NCI-H2029 treated with DMSO at 0.1 percent for 48 hours (cell line): ENCODE measurements at places on chromosomes 7 and 10.

- DNase-seq: peak; percentile 21
Measured at GRCh38 chr7:15326044-15326644, 235.7 kb downstream of the AGMO start.

DNA sequence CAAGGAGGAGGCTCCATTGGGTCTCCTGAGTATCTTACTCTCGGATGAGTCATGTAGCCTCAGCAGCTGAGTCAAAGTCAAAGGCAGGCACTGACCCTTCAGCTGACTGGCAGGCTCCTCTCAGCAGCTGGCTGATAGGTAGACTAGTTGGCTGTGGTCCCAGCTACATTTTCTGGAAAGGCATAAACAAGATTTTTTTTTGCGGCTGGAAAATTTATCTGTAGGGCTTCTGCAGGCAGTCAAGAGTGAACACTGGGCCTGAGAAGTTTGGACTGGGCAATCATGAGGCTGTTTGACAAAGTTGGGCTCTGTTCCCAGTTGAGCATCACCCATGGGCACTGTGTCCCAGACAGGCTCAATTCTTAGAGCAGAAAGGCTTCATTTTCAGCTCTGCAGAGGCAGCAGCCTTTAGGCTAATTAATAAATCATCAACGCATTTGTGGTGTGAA lies 796.2 kb downstream of the CCSER2 start:
- no peak for DNase-seq

DNA sequence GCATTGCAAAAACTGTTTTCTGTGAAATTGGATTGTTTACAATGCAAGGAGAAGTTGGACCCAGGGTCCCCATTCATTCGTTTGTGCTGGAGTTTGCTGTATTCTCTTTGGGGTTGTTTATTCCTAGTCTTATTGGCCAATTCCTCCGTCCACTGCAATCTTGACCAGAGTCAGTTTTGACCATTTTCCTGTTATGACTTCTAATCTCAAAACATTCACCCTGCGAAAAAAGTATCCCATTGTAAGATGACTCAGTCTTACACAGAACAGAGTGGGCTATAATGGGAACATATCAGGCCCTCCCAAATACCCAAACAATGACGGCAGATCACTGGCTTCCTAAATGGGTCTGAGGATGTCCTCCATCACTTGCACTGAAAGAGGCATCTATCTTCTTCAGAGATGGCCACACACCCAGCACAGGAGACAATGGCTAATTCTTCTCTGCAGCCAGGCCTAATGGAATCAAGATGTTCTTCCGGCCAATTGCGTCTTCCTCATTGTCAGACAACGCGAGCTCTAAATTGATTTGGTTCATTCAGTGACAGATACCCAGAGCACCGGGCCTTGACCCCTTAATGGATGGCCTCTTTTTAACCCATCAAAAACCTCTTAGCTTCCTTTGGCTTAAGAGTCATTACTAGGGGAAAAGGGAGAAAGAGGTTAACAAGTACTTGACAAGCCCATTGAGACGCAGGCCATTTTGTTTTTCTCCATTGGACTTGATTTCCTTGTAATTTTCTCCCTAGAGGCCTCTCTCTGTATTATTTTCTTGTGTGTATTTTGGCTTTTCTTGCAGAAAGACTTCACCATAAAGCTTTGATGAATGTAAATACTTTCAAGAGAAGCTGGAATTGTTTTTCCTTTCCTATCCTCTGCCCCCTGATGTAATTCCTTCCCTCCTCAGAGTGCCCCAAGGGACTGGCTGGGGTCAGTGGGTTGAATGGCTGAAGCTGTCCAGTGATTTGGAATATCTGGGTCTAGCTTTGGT lies 129.6 kb downstream of the PRPF18 start:
- no peak for DNase-seq

- no peak for DNase-seq
Measured at GRCh38 chr10:103691267-103691666, 164.1 kb downstream of the SH3PXD2A start.

- no peak for DNase-seq
Measured at GRCh38 chr10:15222511-15222910, 54.0 kb upstream of the NMT2 start.

DNA sequence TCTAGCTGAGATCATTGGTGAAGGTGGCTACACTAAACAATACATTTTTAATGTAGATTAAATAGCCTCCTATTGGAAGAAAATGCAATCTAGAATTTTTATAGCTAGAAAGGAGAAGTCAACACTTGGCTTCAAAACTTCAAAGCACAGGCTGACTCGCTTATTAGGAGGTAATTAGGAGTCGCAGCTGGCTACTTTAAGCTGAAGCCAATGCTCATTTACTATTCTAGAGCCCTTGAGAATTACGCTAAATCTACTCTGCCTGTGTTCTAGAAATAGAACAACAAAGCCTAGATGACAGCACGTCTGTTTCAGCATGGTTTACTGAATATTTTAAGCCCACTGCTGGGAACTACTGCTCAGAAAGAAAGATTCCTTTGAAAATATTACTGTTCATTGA lies 101.6 kb upstream of the EEPD1 start:
- DNase-seq: peak; percentile 34

- no peak for DNase-seq
Measured at GRCh38 chr7:148712678-148713329, 14.1 kb downstream of the CUL1 start.

DNA sequence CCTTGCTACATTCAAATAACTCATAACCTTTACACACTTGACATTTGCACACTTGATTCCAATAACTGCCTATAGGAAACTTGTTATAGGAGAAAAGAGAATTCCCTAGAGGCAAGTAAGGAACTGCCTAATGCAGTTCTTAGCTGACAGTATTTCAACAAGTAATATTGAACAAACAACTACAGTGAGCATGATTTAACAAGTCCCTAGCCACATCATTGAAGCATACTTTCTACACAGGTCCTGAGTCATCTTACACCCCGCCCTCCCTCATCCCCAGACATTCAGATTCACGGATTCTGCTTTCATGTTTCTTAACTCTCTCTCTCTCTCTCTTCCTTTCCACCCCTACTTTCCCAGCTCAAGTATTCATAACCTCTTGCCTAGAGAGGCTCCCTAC lies 153.5 kb downstream of the LSM5 start:
- DNase-seq: no peak

DNA sequence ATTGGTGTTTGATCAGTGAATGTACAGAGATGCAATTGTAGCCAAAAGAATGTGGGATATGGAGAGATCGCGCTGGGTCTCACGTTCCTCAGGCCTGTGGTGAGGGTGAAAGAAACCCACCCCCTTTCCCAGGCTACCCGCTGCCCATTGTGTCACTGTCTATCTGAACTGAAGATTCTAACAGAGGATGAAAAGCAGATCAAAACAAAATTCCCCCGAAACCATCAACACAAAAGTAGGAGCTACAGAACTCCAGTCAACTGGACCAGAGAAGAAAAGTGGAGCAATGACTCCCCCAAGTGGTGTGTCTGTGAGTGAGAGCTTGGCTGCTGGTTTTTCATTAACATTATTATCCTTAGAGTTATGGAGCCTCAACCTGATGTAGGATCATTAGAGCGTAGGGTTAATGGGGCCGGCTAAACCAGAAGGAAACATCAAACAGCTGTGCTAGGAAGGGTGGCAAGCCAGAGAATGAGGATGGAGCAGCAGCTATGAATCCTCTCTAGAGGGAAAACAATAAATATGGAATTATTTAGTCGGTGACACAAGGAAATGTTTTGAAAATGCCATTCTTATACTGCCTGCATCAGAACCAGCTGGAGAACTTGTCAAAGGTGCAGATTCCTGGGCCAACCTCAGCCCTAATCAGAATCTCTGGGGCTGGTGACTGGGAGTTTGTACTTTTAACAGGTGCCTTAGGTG lies 38.3 kb downstream of the AKR1B1 start:
- DNase-seq: no peak

- no peak for DNase-seq
Measured at GRCh38 chr10:98563811-98564210, 117.1 kb upstream of the HPS1 start.

DNA sequence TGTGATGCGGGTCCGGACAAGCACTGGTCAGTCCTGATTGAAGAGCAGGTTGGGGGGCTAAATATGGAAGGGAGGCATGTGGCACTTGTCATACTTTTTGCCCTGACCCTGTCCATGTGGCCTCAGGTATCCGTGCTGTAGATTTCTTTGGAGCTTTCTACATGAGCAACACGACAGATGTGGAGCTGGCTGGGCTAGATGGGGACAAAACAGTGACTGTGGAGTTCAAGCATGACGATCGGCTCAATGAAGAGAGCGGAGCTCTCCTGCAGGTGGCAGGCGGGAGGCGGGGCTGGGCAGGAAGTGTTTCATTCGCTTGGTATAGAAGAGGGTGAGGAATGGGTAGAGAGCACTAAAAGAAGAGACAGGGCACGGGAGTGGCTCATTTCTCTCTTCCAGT lies 13.0 kb upstream of the CHCHD1 start:
- DNase-seq: no peak

DNA sequence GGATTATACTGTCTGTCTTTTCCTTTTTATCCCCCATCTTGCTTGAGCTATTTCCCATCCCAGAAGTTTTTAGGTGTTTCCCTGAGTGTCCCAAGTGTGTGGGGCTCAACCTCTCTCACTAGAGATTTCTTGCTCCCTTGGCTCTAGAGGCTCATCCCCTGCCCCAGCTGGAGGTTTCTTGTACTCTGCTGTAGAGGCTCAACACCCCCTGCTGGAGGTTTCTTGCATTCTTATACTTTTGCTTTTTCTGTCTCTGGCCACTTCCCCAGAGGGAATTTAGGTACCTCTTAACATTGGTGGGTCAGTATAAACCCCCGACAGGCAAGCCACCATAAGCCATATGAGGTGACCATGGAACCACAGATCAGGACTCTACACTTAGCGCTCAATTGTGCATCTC lies 114.2 kb upstream of the FAM3C start:
- DNase-seq: no peak

GRCh38 chr10:63286340-63286739 lies 153.2 kb downstream of the NRBF2 start:
- DNase-seq: no peak

GRCh38 chr10:130843051-130843653 lies 468.4 kb downstream of the TCERG1L start:
- DNase-seq: no peak

GRCh38 chr7:74183653-74184450 lies 9.7 kb downstream of the EIF4H start:
- no peak for DNase-seq

GRCh38 chr7:45435846-45436245 lies 138.3 kb upstream of the ADCY1 start:
- DNase-seq: no peak

DNA sequence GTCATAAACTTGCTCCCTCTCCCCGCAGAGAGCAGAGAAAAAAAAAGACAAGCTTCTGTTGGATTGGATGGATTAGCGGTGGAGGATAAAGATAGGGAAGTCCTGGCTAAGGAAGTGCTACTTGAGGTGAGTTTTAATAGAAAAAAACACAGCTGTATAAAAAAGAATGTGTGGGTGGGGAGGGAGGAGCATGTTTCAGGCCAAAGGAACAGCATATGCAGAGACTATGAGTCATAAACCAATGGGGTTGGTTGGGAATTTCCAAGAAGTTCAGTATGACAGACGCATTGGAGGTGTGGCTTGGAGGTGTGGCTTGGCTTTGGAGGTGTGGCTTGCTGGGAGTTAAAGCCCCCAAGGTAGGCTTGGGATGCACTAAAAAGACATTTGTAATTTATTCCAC lies 103.0 kb upstream of the LSM8 start:
- no peak for DNase-seq

DNA sequence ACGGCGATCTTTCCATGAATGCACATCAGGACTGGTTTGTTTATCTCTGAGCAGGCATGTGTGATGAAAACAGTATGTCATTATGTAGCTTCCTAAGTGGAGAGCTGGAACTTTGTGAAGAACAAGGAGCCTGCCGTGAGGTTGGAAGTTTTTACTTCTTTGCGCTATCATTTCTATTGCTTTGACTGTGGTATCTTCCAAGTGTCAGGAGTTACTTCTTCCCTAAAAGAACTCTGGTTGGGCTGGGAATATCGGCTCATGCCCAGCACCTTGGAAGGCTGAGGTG lies 167.4 kb upstream of the AHR start:
- no peak for DNase-seq

- DNase-seq: no peak
Measured at GRCh38 chr7:78736548-78736947, 716.9 kb downstream of the MAGI2 start.

DNA sequence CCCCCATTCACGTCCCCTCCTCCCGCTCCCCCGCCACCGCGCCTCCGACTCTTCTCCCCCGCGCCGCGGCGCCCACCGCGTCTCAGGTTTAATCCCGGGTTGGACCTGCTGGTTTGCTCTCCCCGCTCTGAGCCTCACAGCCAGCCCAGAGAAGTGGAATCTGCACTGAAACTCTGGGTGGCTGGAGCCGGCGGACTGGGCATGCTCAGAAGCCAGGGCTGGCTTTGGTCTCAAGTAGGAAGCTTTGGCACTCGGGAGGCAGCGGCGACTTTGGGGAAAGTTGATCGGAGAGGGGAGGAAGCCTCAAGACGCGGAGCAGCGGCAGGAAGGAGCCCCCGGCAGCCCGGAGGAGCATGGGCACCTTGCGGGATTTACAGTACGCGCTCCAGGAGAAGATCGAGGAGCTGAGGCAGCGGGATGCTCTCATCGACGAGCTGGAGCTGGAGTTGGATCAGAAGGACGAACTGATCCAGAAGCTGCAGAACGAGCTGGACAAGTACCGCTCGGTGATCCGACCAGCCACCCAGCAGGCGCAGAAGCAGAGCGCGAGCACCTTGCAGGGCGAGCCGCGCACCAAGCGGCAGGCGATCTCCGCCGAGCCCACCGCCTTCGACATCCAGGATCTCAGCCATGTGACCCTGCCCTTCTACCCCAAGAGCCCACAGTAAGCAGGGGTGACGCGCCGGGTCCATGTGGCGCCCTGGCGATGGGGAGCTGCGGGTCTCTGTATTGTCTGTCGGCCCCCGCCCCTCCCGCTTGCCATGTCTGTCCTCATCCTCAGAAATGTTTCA lies at the start of gene PRKG1:
Gene PRKG1, plus strand, starts transcription at position 250 of the 791 bp plus-strand sequence.
- no peak for DNase-seq

- no peak for DNase-seq
Measured at GRCh38 chr7:149367418-149368180, 93.3 kb downstream of the ZNF777 start.

DNA sequence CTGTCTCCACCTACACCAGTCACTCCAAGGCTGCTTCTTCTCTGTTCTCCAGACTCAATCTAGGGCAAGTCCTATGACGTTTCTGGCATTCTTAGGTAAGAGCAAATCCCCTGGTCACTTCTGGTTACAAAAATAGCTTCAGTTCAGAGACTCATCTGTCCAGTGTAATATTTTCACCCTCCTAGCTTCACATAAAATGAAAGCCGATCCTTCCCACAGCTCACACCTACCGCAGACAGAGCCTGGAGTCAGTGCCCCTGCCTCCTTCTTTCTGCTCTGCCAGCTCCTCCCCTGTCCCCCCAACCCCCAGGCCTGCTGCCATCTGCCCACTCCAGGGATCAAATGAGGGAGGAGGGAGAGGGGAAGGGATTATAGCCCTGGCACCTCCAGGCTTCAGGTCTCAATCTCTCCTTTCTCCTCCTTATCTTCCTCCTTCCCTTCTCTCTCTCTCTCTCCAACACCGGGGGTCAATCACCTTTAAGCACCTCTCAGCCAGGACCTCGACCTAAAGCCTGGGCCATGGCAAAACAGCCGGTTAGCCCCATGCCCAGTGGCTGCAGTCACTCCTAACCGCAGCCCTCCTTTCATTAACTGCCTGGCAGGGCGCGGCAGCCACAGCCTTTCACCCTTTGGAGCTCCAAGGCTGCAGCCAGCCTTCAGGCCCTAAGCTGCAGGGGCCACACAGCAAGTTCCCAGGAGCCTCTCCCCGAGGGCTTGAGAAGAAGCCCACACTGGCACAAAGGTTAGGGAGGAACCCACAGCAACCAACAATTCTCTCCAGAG lies 292.6 kb upstream of the MGMT start:
- no peak for DNase-seq

- DNase-seq: no peak
Measured at GRCh38 chr10:75434291-75434690, 2.9 kb downstream of the LRMDA start.

- peak; percentile 3 for DNase-seq
Measured at GRCh38 chr10:29329420-29329819, 40.5 kb downstream of the LYZL1 start.
